Activated T-helper 17 cell treated with anti-CD3 and anti-CD28 coated beads, Interleukin-2, amount 50 U/mL, for 72 hours (primary cell): ENCODE measurements at places on chromosomes 13 and 19.

GRCh38 chr13:75507027-75508001 is 25.3 kb upstream of the TBC1D4 start:
- no peak for ATAC-seq

- ATAC-seq = no peak
These were observed 23.0 kb downstream of the PAN3 start for GRCh38 chr13:28161370-28161769.

DNA sequence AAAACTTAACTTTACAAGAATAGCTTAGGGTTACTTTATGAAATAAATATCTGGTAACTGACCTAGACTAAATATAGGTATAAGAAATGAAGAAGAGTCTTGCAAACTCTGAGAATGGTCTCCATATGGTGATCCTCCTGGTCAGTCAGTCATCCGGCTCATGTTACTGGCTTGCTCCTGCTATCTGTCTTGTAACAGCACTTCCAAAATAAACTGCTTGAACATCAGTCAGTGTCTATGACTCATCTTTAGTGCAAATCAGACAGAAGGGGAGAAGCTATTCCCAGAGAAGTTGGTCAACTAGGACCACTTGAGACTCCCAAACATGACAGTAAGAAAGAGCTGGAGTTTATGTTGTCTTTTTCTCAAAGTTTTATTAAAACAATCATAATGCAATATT is 1550.9 kb downstream of the PCDH9 start:
- ATAC-seq = no peak

- no peak for ATAC-seq
These were observed 41.3 kb downstream of the FLT3 start for GRCh38 chr13:28058866-28059613.

DNA sequence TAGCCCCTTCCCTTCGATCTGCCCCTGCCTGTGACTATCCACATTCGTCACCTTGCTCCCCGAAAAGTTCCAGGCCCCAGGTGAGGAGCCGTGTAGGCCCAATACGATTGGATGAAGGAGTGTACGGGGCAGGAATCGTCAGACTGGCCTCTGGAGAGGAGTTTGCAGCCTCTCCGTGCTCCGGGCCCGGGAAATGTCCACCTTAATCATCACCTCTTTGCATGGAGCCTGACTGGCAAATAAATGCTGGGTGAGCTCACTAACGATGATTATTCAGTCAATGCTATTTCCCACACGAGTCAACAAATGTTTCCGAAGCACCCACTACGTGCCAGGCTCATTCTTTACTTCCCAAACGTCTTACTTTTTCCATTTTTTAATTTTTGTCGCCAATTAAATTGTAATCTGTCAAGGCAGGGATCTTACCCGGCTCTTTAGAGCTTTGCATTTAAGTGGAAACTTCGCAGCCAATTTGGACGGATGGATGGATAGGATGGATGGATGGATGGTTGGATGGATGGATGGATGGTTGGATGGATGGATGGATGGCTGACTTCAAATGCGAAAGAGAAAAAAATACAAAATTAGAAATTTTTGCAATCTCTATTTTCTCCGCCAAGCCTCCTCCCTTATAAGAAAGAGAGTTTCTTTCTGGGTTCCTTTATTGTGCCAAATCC is 45.8 kb downstream of the TGDS start:
- ATAC-seq = peak; percentile 20

- ATAC-seq = no peak
These were observed 179.5 kb downstream of the GGACT start for GRCh38 chr13:100409132-100409531.

DNA sequence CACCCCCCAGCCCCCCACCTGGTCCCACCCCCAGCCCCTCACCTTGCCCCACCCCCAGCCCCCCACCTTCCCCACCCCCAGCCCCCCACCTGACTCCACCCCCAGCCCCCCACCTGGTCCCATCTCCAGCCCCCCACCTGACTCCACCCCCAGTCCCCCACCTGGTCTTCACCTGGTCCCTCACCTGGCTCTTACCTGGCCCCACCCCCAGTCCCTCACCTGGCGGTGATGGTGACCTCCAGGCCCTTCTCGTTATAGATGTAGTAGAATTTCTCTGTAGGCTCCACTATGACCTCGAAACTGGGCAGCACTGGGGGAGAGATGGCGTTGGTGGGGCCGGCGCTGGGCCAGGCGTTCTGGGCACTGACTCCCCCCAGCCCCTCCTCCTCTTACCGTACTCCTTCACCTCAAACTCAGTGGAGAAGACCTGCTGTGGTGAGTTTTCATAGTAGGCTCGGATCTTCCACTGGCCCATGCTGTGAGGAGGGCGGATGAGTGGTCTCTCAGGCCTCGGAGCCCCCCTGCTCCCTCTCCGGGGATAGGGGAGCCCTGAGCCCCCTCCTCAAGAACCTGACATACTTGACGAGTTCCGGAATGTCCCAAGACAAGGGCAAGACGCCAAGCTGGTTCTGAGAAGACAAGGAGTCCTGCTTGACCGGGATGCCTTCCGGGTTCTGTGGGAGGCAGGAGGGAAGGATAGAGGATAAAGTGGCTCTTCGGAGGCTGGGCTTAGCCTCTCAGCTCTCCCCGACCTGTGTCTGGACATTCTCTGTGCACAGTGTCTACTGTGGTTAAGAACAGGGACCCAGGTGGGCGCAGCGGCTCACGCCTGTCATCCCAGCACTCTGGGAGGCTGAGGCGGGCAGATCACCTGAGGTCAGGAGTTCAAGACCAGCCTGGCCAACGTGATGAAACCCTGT is 6.4 kb downstream of the C3 start:
- ATAC-seq = no peak

- no peak for ATAC-seq
These were observed 39.6 kb upstream of the FREM2 start for GRCh38 chr13:38647312-38647711.

DNA sequence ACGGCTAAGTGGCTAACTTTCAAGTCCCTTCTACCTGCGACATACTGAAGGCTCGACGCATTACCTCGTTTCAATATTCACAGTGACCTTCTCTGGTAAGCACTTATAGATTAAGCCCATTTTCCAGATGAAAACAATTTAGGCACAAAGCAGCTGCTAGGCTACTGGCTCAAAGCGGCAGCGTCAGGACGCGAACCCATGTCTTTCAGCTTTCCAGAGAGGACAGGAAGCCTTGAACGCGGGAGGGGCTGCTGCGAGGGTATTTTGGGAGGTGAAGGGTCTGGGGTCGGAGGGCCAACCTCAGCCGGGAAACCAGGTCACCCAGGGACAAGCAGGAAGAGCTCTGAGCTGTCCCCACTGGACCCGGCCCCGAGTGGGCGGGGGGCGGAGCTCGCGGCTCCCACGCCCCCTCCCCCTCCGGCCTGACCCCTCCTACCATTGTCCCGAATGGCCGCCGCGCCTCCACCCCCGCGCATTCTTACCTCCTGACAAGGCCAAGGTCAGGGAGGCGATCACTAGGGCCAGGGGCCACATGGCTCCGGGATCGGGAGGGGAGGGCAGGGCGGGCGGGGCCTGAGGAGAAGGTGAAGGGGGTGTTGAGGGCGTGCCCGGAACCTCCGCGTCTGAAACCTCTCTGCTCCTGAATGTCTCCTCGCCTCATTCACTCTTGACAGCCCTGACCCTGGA is at the start of gene KLK13:
Gene KLK13 (minus strand): TSS at position 559 of the 687 bp plus-strand sequence. CDS start 25 bp downstream, at position 534.
- no peak for ATAC-seq

DNA sequence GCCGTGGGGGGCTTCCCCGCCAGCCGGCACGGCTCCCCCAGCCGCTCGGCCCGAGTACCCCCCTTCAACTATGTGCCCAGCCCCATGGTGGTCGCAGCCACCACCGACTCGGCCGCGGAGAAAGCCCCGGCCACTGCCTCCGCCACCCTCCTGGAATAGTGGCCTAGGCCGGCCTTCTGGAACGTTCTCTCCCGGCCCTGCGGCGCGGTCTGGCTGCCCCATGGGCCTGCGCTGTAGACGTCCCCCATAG is 9.0 kb downstream of the C19orf25 start:
- peak; percentile 2 for ATAC-seq

DNA sequence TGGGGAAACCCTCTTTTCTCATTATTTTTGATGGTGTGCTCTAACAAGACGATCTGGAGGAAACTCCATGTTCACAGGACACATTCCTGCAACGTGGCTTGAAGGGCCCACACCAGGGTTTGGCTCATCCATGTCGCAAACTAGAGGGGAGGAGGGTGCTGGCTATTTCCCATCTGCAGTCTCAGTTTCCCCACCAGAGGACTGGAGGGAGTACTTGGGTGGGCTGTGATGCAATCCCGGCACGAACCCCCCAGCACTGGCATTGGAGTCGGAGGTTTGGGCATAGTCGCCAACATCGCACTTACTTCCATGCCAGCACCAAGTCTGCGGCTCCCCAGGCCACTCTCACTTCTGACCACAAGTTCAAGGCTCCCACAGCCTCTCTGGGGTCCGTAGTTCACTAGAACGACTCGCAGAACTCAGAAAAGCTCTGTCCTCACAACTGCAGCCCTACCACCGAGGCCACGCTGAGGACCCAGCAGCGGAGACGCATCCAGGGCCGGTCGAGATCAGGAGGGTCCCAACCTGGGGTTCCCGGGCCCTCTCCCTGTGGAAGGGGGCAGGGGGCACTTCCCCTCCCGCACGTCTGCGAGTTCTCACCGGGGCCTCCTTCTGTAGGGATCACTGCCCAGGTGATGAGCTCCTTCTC is 165.6 kb upstream of the SOX1 start:
- ATAC-seq = no peak

- no peak for ATAC-seq
These were observed 283.1 kb downstream of the DCT start for GRCh38 chr13:94196413-94196812.

DNA sequence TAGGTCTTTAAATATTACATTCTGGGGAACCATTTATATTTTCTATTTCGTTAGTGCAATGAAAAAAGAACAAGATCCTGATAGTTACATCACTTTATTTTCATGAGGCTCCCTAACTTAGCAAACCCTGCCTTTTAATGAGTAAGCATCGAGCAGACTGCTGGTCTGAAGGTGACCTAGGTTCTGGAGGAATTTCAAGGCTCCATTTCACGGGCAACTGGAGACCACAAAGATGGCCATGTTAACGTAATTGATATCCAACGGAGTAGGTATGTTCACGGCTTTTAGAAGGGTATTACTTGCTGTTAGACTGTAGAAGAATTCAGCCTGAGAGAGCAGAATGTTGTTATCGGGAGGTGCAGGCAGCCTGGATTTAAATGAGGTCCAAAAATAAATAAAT is 1597.6 kb downstream of the EFNB2 start:
- ATAC-seq = no peak

- ATAC-seq = peak; percentile 95
These were observed 16.3 kb upstream of the RNASEH2B start for GRCh38 chr13:50893211-50893852.

DNA sequence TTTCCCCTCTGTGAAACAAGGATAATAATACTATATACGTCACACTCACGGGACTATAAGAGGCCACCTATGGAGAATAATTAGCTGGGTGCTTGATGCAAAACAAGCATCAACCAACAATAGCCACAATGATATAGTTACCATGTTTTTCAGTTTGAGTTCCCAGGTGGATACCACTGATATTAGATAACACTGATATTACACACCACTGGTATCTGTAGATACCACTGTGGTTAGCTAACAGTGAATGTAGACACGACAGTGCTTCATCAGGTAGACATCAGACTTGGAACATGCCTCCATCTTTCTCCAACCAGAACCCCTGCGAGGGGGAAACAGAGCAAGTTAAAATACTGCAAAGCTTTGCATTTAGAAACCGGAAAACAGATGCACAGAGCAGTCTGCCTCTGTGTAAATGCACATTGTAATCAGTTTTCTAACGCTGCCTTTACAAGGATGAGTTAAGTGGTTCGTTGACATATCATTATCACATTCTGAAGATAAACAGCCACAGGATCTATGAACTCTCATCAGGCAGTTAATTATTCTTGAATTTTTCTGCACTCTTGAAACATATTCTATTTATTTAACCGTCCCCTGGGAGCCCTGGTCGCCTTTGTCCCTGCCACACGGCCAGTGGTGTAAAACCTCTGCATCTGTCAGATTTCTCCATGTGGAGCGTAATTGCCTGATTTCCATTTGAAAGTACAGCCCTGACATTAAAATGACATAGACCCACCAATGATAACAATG is 80.7 kb downstream of the RNASEH2B start:
- no peak for ATAC-seq

- peak; percentile 81 for ATAC-seq
These were observed 37.2 kb downstream of the TGDS start for GRCh38 chr13:94558716-94559115.

DNA sequence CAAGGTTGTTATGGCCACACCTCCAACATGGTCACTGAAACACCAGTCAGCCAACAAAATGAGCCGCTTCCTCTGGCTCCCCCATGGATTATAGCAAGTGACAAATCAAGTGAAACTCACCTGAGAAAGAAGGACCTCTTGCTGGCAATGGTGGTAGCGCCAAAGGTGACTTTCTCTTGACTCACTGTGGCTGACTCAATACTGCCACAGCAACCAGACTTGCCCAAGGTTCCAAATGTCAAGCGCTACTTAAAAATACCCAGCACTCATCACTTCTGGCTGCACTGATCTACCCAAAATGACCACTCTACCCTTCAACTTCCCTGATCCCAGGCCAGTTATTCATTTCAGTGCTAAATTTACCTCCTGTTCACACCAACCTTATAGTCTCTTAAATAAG is 495.5 kb downstream of the FOXO1 start:
- ATAC-seq = peak; percentile 95

- no peak for ATAC-seq
These were observed 70.9 kb upstream of the MCF2L start for GRCh38 chr13:112897956-112898620.

GRCh38 chr13:30314069-30314468 is 6.7 kb upstream of the KATNAL1 start:
- no peak for ATAC-seq
